ENCODE measurements at places on chromosomes 12 and 14.

DNA sequence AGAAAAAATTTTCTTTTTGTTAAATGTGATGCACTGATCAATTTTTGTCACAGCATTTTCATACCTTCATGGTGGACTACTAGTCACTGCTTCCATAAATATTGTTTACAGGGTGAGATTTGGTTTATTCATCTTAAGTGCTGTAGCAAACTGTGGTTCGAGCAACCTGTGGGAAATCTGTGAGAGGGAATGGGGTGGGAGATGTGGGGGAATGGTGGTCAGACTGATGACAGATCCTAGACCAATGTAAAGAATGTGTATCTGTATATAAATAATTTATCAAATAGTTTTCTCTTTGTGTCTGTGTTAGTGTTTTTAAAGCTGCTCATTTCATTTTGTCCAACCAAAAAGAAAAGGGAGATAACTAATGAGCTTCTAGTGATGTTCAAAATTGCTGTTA is 26.7 kb downstream of the CSRP2 start:
- DNase-seq, result no peak

- DNase-seq, result no peak
These were observed 56.5 kb downstream of the WASHC4 start for GRCh38 chr12:105164068-105164467.

- DNase-seq, result no peak
These were observed 659.1 kb downstream of the NRXN3 start for GRCh38 chr14:78829274-78829673.

- DNase-seq, result no peak
These were observed 993 bp downstream of the CCDC196 start for GRCh38 chr14:66487164-66487563.

- no peak for DNase-seq
These were observed 13.2 kb downstream of the BAZ2A start for GRCh38 chr12:56616925-56617324.

DNA sequence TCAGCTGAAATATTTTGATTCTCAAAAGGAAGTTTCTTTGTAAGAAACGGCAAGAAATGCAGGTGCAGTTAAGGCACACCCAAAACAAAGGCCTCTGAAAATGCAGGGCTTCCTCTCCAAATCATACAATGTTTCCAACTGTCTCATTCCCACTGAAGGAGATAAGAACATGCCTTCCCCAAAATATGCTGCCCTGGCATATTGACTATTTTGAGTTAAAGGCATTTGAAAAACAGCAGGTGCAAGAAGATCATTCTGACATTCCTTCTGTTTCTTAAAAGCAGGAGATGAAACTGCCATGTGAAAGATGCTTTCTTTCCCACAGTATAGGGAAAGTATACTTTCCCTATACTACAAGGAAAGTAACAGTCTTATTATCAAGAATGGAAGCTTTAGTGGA is 33.4 kb upstream of the VASH1 start:
- DNase-seq, result no peak

Data from coronary artery (tissue), 2 donors.